ENCODE measurements at places on chromosomes 12 and 14.

DNA sequence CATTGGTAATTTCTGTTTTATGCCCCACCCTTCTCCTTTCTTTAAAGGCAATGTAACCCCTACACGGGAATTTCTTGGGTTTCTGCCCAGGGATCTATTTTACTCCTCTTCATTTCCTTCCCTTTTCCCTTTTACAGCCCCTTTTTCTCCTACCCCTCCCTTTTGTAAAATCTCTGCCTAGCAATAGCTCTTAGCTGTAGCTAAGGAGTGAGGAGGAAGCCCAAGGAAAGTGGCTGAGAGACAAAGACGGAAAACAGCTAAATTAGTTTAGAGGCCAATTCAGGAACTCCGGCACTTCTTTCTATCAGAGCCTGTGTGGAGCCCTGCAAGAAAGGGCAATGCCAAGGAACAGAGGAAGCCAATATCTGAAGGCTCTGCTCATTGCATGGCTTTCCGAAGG lies 40.3 kb downstream of the SOCS2 start:
- no peak for DNase-seq

GRCh38 chr12:70842136-70842535 lies 78.4 kb downstream of the PTPRR start:
- no peak for DNase-seq

- DNase-seq, result no peak
These were observed 61.4 kb upstream of the BEGAIN start for GRCh38 chr14:100648474-100649172.

DNA sequence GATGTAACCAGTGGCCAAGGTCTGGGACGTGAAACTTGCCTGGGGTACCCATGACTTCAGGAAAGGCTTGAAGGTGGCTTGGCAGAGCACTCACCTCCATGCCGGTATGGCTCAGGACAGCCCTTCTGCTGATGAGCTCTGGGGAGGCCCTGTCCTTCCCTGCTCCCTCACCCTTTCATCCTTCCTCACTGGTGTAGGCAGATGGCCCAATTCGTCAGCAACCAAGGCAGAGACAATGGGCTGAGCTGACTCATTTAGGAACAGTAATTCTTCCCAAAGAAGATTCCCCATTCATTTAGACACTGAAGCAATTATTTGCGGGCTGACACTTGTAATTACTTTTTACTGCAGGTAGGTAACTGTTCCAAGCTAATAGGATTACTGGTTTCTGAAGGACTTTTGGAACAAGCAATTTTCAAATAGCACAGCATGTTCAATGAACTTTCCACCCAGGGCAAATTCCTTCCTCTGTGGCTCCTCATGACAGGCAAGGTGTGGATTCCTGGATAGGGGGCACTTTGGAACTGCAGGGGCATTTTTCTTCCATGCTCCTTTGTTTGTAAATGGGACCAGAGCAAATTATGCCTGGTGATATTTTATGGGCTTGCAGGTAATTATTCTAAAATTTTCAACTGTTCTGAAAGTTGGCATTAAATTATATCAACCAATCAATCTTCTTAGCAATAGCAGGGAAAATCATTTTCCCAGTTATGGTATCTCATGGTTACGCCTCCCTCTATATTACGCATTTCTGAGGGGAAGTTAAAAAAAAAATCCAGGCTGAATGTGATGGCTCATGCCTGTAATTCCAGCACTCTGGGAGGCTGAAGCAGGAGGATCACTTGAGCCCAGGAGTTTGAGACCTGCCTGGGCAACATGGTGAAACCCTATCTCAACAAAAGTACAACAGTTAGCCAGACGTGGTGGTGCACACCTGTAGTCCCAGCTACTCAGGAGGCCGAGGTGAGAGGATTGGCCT lies 24.1 kb upstream of the NRDE2 start:
- no peak for DNase-seq

DNA sequence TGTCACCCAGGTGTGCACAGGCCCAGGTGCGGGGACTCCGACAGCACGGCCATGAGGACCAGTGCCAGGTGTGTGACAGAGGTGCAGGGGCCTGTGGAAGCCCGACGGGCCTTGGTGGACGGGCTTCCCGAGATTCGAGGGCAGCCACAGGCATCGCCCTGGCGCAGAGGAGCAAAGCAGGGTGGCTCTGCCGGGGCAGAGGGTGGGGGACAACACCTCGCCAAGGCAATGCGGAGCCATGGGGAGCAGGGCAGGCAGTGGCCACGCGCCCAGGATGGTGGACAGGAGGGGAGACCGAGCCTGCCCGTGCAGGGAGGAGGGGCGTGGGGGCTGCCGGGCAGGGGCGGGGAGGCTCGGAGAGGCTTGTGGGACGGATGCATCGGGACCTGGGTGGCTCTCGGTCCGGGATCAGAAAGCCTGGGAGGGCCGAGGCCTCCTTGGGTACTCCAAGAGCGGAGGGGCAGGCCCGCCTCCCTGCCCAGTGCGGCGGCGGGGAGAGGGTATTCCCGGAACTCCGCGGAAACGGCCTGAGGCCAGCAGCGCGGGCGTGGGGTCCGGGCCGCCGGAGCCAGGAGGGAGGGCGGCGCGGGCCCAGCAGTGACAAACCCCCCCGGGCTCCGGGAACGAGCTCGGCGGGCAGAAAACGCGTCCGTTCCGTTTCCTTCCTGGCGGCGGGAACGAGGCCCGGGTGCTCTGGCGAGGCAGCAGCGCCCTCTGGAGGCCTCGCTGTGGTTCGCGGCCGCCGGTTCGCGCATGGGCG lies 1.6 kb downstream of the TMEM121 start:
- peak; percentile 18 for DNase-seq

DNA sequence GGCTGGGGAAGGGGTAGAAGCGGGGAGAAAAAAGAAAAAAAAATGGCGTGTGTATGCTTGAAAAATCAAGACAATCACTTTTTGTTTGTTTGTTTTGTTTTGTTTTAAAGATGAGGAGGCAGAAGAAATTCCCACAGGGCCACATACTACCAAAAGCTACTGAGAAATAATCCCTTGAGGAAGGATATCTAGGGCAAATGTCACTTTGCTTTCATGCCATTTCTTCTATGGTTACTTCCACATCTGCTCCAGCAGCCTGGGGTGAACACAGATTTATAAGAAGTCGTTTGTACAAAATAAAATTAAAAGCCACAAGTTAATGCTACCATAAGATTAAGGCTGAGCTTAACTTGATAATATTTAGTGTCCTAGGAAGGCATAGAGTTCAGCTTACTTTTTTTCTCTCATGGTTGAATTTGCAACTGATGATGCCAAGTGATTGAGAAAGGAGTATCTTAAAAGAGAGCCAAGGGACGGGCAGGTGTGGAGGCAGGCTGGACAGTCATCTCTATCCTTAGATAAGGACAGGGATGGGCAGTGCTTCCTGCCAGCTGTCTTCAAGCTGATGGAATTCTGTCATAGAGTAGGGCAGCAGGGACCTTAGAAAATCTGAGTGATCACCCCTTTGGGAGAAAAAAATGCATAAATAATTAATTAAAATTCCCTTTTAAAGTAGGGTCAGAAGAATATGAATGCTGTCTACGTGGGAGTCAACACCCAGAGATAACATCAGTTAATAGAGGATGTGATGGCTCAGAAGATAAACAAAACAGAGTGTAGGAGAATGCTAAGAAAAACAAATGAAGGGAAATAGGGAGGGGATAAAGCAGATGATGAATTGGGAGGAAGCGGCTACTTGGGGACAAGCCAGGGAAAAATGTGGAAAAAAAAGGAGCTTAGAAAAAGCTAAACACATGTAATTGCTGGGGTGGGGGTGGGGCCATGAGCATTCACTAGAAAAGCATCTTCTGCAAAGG lies 57.1 kb downstream of the DYRK2 start:
- no peak for DNase-seq
